ENCODE measurements at places on chromosomes 6 and 20. TPM values are rescaled to one million over a fixed set of nuclear protein-coding genes. Genes with fewer than 3 reads are reported as not detected.

DNA sequence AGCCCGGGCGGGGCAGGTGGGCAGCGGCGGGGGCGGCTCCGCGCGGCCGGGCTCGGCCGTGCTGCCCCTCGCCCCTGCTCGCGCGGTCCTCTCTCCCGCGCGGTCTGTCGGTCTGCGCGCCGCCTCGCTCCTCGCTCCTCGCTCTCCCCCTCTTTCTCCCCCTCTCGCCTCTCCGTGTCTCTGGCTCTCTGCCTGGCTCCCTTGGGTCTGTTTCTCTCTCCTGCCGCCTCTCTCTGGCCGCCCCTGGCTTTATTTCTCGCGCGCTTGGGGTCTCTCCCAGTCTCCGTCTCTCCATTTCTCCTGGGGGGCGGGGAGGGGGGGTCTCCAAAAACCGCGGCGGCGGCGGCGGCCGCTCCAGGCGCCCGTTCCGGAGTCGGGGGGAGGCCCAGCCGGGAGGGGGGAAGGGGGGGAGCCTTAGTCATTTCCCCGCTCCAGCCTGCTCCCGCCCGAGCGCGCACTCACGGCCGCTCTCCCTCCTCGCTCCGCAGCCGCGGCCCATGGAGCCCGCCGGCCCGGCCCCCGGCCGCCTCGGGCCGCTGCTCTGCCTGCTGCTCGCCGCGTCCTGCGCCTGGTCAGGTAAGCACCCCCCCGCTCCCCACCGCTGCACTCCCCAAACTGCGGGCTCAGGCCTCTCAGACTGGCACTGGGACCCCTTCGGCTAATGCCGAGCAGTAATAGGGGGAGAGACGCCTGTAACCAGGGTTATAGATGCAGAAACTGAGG lies at the start of gene SIRPA:
TSS of gene SIRPA (plus strand) at position 457 of the 723 bp plus-strand sequence. CDS start at position 498, 41 bp downstream.
- peak within 1 kb of the TSS; percentile 79 for H3K4me3 ChIP-seq
- peak; percentile 64 for DNase-seq
- peak within 1 kb of the TSS; percentile 66 for H3K27ac ChIP-seq

- no peaks in the 10 kb centered on the region for H3K27me3 ChIP-seq
- no peaks in the 10 kb centered on the region for H3K36me3 ChIP-seq
- no peak overlapping the region for H3K27ac ChIP-seq
- no peak overlapping the region for H3K4me3 ChIP-seq
- peaks cover 10% of the 10 kb centered on the region for H3K4me1 ChIP-seq
- DNase-seq = no peak
Measured at GRCh38 chr6:170435766-170436165, 117.3 kb downstream of the PSMB1 start.

- peak overlapping the region; percentile 97 for H3K27ac ChIP-seq
- peaks cover 21% of the 10 kb centered on the region for H3K4me1 ChIP-seq
- H3K27me3 ChIP-seq = no peaks in the 10 kb centered on the region
Measured at GRCh38 chr20:34956041-34956458, 382 bp downstream of the MYH7B start.

GRCh38 chr6:20674664-20675063 lies 140.4 kb downstream of the CDKAL1 start:
- no peak overlapping the region for H3K27ac ChIP-seq
- no peaks in the 10 kb centered on the region for H3K4me1 ChIP-seq
- DNase-seq = no peak
- H3K4me3 ChIP-seq = no peak overlapping the region
- H3K36me3 ChIP-seq = no peaks in the 10 kb centered on the region

GRCh38 chr20:40232273-40232672 lies 456.8 kb downstream of the MAFB start:
- H3K4me1 ChIP-seq = no peaks in the 10 kb centered on the region
- H3K36me3 ChIP-seq = peaks cover 10% of the 10 kb centered on the region
- H3K4me3 ChIP-seq = no peak overlapping the region
- peak; percentile 26 for DNase-seq
- H3K27ac ChIP-seq = no peak overlapping the region
- peaks cover 36% of the 10 kb centered on the region for H3K27me3 ChIP-seq

DNA sequence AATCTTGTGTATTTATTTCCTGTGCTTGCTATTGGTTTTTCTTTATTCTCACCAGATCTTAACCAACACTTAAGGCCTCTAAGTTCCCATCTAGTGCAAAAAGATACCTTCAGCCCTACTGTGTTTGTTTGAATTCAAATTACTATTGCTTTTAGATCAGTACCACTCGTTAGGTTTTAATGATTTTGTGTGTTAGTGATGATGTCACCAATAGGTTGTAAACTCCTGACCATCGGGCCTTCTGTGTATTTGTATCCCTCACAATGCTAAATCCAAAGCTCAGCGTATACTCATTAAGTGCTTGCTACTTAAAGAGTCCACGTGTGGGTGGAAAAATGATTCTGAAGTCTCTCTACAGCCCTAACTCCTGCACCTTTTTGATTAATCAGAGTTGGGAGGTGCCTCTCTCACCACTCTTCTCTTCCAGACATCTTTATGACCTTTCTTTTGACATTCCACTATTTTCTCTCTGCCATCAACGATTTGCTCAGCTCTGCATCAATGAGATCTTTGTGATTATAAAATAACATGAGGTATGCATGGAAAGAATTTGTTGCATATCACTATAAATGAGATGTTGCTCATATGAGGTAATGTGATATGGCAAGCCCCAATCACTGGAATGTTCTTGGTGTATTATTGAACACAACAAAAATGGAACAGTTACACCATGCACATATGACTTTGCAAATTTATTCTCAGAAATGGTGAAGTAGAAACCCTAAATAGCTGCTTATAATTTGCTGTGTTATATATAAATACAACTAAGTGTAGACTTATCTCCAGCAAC lies 55.1 kb upstream of the LAMA2 start:
- H3K4me3 ChIP-seq = no peak overlapping the region
- H3K27me3 ChIP-seq = peaks cover 94% of the 10 kb centered on the region
- no peak overlapping the region for H3K27ac ChIP-seq

The ARFGEF3 gene
- total RNA-seq = 3.4 TPM

DNA sequence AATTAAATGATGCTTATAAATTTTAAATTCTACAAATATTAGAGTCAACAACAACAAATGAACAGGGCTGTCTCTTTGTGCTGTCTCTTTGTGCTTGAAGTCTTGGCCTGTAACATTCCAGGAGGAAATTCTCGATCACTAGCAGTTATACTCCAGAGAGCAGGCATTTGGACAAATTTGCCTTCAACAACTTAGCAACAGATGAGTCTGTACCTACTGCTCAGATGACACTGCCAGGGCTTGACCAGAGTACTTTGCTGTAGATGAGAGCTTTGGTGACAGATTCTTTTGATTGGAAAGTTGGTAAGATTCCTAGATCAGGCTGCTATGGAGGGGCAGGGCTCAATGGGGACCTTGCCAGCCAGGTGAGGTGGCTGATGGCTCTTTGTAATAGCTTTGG lies 217.2 kb downstream of the GRM1 start:
- no peak overlapping the region for H3K4me3 ChIP-seq
- peaks cover 1% of the 10 kb centered on the region for H3K27me3 ChIP-seq

GRCh38 chr6:133886104-133886775 lies 2.7 kb upstream of the TCF21 start:
- peaks cover 13% of the 10 kb centered on the region for H3K4me1 ChIP-seq
- no peak overlapping the region for H3K4me3 ChIP-seq
- no peaks in the 10 kb centered on the region for H3K27me3 ChIP-seq
- no peaks in the 10 kb centered on the region for H3K36me3 ChIP-seq
- no peak overlapping the region for H3K27ac ChIP-seq

The THBS2 gene
- 0.05 TPM for total RNA-seq

The ATP5F1E gene
- total RNA-seq = 69.7 TPM

DNA sequence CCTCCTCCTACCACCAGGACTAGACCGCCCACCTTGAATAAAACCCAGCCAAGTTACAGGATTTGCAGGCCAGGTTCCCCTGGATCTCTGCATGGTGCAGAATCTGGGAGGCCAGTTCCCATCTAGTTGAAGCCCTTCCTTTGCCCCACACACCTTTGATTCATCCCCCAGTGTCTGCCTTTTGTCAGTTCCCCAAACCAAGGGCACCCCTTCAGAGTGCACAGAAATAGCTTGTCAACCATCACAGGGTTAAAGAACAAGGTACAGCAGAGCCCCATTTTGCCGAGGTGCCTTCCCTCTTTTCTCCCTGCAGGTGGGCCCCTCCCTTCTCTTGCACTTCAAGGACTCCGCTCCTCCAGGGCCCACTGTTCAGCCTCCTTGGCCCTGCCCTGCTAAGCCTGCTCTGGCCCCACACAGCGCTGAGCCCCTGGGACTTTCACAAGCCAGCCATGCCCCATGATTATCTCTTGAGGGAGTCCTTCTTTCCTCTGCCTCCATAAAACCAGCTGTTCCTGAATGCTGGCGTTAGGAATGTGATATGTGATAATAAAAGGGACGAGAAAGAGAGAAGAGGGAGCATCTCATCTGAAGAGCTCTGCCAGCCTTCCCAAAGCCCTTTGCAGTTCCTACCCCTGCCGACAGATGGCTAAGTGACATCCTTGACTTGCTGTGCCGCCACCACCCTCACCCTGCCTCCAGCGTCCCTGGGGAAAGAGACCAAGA lies 280.3 kb downstream of the CDC5L start:
- DNase-seq = no peak
- no peak overlapping the region for H3K4me3 ChIP-seq
- peaks cover 6% of the 10 kb centered on the region for H3K36me3 ChIP-seq
- no peaks in the 10 kb centered on the region for H3K27me3 ChIP-seq

DNA sequence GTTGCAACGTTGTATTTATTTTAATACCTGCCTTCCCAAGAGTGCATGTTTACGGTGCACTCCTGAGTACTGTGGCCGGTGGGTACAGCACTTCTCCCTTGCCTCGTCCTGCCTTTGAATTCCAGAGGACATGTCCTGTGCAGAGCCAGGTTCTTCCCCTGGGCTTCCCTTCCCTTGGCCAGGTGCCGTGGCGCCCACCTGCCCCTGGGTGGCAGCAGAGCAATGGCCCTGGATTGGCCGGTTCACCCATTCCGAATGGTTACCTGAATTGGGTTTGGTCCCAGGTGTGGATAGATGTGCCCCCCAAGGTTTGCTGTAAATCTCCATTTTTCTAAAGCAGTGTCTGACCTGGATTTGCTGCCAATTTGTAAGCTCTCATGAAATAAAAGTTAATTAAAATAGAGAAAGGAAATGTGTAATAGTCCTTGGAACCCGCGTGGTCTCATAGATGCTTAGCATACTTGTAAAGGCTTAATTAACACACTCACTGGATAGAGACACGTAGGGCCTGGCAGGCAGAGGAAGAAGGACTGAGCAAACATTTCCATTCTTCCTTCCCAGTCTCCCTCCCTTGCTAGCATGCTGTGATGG lies 40.6 kb downstream of the DTD1 start:
- DNase-seq = peak; percentile 30
- no peaks in the 10 kb centered on the region for H3K4me1 ChIP-seq
- peaks cover 5% of the 10 kb centered on the region for H3K36me3 ChIP-seq
- no peak overlapping the region for H3K27ac ChIP-seq
- no peak overlapping the region for H3K4me3 ChIP-seq
- no peaks in the 10 kb centered on the region for H3K27me3 ChIP-seq

DNA sequence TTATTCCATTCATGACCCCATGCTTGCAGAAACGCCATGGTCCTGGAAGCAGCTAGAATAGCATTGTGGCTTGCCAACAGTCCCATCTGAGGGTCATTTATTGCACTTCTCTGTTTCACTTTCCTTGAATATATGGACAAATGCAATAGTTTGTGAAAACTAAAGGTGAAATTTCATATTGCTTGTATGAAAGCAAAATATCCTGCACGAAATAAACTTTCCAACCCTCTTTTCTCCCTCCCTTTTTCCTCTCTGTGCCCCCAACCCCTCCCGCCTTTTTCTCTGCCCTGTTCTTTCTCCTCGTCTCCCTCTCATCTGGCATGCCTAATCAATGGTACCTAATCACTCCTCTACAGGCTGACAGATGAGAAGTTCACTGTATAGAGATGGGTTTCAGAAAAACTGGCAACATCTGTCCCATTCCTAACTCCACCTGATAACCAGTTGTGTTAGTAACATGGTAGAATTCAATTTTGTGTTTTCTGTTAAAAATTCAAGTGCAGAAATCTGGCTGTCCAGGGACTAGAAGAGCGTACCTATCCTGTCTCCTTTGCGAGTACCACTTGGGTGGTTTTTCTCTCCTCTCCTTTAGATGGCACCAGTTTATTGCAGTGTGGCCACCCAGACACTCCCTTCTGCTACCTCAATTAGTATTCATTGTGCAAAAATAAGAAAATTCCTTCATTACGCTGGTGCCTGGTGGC lies 198.6 kb downstream of the FOXA2 start:
- H3K4me1 ChIP-seq = peaks cover 51% of the 10 kb centered on the region
- H3K27ac ChIP-seq = no peak overlapping the region
- no peak overlapping the region for H3K4me3 ChIP-seq
- no peaks in the 10 kb centered on the region for H3K36me3 ChIP-seq

- no peaks in the 10 kb centered on the region for H3K36me3 ChIP-seq
- H3K4me1 ChIP-seq = no peaks in the 10 kb centered on the region
- no peak overlapping the region for H3K27ac ChIP-seq
- no peaks in the 10 kb centered on the region for H3K27me3 ChIP-seq
Measured at GRCh38 chr20:8997701-8998117, 71.2 kb upstream of the PLCB4 start.

DNA sequence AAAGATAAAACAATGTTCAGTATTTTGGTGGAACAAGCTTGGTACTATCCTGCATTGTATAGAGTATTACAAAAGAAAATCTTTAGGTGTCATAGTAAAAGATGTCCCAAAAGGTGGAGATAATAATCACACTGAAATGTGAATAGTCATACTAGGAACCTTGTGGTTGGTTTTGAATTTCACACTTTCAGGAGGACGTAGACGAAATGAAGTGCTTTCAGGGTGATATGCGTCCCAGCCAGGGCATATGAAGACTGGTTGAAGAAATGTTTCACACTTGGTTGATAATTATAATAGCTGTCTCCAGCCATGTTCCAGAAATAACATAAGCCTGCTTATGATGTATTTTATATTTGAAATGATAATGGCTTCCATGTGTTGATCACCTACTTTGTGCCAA lies 60.4 kb downstream of the SCAND1 start:
- no peak overlapping the region for H3K27ac ChIP-seq
- H3K4me3 ChIP-seq = no peak overlapping the region
- DNase-seq = no peak
- peaks cover 9% of the 10 kb centered on the region for H3K4me1 ChIP-seq

DNA sequence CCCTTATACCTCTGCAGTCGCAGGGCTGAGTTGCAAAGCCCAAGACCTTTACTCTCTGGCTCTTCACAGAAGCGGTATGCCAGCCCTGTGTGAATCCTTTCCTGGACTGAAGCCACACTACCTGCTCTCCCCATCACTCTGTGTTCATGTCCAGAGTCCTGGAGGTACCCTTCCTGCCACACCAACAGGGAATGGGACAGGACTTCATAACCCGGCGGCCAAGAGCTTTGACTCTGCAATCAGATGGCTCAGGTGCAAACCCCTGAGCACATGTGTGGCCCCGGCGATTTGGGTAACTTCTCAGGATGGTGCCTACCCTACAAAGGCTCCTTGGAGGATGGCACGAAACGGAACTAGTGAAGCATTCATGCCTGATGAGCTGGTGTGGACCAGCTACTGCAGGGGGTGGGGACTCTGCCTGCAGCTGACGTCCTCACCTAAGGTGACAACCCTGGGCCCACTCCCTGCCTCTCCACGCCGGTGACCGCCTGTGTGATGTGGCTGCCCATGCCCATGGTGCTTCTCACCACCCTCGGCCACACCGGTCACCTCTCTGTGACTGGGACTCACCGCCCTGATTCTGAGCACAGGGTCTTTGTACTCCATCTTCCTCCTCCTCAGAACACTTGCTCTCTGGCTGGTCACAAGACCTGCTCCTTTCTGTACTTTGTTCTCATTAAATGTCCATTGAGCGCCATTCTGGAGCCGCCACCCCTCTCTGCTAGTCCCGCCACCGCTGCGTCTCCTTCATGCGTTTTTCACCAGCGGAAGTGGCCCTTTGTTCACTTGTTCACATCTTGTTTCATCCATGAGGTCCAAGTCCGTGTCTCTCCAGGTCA lies 116.7 kb downstream of the SULF2 start:
- H3K4me3 ChIP-seq = no peak overlapping the region
- peaks cover 12% of the 10 kb centered on the region for H3K4me1 ChIP-seq
- DNase-seq = no peak
- peaks cover 71% of the 10 kb centered on the region for H3K36me3 ChIP-seq

All from MCF 10A (cell line).